ENCODE measurements at places on chromosomes 6 and 20. TPM values are rescaled to one million over a fixed set of nuclear protein-coding genes. Genes with fewer than 3 reads are reported as not detected.

GRCh38 chr6:147154454-147154853, 49.8 kb upstream of the STXBP5 start:
- DNase-seq = no peak

DNA sequence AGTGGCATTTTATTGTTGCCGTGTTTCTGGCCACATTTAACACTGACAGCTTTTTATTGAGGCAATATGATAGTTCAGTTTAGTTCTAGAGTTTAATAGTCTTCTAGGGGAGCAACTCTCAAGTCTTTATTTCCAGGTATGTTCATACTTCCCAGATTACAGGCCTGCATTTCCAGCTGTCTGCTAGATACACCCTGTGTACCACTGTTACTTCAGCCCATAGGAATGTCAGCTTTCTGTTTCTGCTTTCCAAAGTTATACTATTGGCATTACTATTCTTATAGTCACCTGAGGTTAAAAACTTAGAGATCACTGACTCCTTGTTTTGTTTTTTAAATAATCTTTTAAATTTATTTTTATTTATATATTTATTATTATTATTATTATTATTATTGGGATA, 7.6 kb downstream of the ZNF451 start:
- DNase-seq = no peak

- no peak for DNase-seq
These were observed 969.1 kb downstream of the KIF16B start for GRCh38 chr20:15603978-15604805.

DNA sequence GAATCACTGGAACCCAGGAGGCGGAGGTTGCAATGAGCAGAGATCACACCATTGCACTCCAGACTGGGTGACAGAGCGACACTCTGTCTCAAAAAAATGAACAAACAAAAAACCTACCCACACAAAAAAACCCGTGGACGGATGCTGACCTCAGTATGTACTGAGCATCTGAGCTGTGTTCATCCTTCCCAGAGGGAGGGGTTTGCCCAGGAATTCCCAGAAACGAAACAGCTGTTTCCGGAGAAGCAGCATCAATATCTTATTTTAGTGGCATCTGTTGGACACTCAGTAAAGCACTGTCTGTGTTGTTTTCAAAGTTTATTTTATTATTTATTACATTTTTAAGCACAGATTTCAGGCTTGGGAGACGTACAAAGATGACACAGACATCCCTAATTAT, 18.7 kb downstream of the NANP start:
- no peak for DNase-seq

GRCh38 chr20:9103955-9104354, 35.1 kb downstream of the PLCB4 start:
- DNase-seq = no peak

The RBBP8NL gene
- total RNA-seq = not detected

All from activated CD8-positive, alpha-beta T cell treated with anti-CD3 and anti-CD28 coated beads, Interleukin-2, amount 10 ng/mL, durations not matched to agents 7 days and 5 days (primary cell).